NCI-H187 treated with DMSO at 0.1 percent for 48 hours (cell line): ENCODE measurements at places on chromosomes 16 and 17.

- no peak for DNase-seq
Observed at GRCh38 chr17:21742326-21742725, 50.0 kb downstream of the KCNJ18 start.

DNA sequence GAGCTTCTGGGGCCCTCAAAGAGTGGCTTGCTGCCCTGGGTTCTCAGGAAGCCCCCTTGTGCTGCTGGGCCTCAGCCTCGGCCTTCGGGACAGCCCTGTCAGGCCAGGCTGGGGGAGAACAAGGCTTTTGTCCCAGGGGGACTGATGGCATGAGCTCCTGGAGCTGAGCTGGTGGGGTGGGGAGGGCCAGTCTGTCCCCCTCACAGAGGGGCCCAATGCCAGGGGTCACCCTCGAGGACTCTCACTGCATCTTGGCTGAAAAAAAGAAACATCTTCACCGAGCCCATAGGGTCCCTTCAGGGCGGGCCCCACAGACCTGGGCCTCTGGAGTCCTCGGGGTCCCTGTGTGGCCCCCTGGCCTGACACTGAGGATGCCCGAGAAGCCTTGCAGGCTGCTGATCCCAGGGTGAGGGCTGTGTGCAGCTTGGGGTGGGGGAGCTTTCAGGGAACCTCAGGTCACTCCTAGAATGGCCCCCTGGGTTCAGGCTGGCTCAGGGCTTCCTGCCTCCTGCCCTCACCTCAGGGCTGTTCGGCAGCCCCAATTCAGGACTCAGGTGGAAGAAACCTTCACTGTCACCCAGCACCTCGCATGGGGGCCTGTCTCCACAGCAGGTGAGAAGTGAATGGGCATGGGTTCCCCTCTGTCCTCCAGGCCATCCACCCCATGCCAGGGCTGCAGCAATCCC lies 90.5 kb downstream of the TNFRSF13B start:
- no peak for DNase-seq

GRCh38 chr16:72848759-72849664 lies 198.9 kb downstream of the ZFHX3 start:
- DNase-seq: no peak

GRCh38 chr16:19892902-19893301 lies 8.3 kb upstream of the GPRC5B start:
- no peak for DNase-seq

DNA sequence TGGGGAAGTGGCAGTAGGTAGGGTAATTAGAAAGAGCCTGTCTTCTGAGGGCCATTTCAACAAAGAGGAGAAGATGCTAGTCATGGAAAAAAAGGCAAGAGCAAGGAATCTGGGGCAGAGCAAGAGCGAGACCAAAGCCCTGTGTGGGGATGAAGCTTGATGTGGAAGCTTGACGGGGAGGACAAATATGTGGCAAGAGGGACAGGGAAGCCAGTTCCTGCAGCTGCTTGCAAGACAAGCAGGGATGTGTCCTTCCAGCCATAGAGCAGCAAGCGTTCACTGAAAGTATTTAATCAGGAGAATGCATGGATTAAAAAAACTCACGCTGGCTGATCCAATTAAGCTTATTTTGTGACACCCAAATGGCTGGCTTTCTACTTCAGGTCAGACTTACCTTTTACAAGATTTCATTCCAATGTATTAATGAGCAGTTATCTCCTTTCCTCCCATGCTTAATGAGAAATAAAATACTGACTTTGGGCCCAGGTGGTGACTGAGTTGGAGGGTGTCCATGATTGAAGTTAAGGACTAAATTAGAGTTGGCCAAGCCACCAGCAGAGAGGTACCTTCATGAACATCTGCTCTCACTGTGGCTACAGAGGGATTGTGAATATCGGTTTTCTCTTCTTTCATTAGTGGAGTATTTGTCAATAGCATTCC lies 76.8 kb downstream of the ABCA8 start:
- DNase-seq: no peak

DNA sequence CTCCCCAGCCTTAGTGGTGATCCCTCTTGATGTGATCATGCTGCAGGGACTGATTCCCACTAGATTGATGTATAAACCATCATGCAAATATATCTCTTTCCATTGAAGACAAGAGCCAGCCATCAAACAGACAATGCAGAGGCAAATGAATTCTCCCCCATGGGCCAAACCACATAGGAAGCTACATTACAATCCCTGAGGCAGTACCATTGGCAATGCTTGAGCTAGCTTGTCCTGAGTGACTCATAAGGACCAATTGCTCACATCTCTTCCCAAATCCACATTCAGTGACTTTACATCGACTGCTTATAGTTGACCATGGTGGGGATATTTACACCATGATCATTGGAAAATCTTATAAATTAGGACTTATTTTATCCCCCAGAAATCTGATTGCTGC lies 242.2 kb downstream of the SHISA9 start:
- no peak for DNase-seq

GRCh38 chr16:73545755-73546154 lies 497.8 kb upstream of the ZFHX3 start:
- no peak for DNase-seq

- DNase-seq: peak; percentile 88
Observed at GRCh38 chr16:84013787-84014569, 28.6 kb downstream of the SLC38A8 start.

DNA sequence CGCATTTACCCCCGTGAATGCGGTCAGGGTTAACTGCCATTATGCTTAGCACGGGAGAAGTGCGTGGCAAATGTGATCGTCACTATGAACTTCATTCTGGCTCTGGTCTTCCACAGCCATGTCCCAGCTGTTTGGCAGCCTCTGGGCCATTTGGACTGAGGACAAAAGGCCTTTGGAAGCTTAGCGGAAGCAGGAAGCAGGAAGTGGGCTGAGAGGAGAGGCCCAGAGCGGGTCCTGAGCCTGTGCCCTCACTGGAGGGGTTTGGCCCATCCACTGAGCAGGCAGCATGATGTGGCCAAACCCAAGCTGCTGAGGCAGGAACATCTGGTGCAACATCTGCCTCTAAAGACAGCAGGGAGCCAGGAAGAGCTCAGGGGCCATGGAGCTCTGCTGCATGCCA lies 345.9 kb downstream of the C16orf95 start:
- no peak for DNase-seq

GRCh38 chr17:72759301-72759700 lies 333.2 kb downstream of the SLC39A11 start:
- no peak for DNase-seq

GRCh38 chr17:29625037-29625750 lies 2.5 kb upstream of the CORO6 start:
- no peak for DNase-seq

GRCh38 chr17:27905447-27906225 lies 12.5 kb upstream of the LYRM9 start:
- DNase-seq: no peak

GRCh38 chr17:64420143-64420670 lies 28.7 kb upstream of the MILR1 start:
- DNase-seq: peak; percentile 52

DNA sequence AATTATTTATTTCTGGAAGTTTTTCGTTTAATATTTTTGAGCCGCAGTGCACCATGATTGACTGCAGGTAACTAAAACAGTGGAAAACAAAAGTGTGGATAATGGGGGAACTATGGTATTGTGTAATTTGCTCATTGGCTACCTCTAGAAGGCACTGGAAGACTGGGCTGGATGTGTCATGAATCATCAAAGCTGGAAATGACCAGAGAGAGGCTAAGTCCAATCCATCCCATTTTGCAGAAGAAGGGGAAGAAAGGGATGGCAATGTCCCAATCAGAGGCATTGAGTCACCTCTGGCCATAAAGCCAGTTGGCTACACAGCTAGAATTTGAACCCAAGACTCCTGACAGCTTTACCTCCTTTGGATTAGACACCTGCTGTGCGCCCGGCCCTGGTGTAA lies 29.3 kb downstream of the GLP2R start:
- DNase-seq: no peak

DNA sequence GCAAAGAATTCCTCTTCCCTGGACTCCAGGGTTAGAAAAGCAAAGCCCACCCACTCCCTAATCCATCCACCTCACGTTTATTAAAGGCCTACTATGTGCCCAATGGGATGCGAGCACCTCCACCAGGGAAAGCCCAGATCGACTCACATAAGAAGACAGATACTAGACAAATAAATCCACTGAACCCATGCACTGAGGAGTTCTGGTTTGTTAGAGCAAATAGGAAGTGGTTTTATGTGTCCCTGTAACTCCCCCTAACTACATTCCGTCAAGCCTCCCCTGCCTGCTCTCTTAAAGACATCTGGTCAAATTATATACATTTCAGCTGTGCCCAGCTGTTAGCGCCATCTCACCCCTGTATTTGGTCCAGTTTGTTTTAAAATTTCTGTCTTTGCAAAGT lies 218.5 kb upstream of the RPL38 start:
- DNase-seq: no peak

- no peak for DNase-seq
Observed at GRCh38 chr16:62066747-62067146, 30.5 kb upstream of the CDH8 start.

DNA sequence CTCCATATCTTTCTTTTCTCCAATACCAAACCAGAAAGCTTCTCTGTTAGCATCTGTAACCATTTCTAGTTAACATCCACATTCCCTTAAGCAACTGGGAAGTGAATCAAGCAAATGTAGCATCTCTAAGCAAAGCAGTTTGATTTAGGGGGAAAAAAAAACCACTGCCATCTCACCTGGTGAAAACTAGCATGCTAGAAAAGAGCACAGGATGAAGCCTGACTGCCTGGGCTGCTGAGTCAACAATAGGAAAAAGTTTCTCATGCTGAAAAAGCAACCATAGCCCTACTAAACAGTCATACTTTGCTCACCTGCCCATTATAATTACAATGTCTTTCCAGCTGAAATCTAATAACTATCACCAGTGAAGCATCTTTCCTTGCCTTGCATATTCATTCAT lies 139.3 kb downstream of the ANKFN1 start:
- no peak for DNase-seq

DNA sequence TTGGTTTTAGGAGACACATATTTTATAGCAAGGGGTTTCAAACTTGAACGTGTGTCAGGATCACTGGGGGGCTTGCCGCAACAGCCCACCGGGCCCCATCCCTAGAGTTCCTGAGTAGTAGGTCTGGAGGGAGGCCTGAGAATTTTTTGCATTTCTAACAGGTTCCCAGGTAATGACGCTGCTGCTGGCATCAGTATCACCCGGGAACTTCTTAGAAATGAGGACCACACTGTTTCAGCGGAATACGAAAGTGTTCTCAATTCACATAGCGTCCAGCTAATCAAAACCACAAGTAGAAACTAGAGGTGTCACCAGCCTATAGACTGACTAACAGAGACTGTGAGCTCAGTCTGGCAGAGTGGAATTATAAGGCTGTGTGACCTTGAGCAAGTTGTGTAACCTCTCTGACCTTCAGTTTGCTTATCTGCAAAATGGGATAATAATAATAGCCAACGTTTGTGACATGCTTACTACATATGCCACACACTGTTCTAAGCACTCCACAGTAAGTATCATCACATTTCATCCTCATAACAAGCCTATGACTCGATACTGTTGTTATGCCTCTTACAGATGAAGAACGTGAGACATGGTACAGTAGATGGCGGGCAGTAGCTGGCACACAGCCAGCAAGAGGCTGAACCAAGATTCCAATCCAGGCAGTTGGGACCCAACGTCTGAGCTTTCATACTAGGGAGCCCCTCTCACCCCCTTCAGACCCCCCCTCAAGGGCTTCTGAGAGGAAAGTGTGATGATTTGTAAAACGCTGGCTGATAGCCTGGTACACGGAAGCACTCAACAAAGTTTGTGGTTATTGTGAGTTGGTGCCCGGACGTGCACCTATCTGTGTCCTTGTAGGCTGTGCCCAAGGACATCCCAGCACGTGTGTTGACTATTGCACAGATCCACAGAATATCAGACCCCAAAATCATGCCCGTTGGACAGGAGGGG lies 4.6 kb upstream of the ICAM2 start:
- DNase-seq: no peak

DNA sequence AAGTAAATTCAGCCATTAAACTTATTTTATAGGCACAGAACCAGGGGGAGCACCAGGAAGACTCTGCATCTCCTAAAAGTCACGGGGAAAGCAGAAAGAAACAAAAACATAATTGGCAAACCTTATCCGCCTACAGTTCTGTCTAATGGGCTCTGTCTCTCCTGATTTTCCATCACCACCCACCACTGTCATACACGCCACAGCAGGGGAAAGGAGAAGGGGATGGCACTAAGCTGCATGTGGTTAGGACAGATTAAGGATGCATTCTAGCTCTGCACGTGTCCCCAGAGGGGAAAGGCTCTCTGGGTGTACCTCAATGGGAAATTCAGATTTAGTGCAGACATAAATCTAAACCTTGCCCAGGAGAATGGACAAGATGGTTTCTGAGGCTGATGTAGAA lies 359.8 kb downstream of the TMEM114 start:
- DNase-seq: no peak

DNA sequence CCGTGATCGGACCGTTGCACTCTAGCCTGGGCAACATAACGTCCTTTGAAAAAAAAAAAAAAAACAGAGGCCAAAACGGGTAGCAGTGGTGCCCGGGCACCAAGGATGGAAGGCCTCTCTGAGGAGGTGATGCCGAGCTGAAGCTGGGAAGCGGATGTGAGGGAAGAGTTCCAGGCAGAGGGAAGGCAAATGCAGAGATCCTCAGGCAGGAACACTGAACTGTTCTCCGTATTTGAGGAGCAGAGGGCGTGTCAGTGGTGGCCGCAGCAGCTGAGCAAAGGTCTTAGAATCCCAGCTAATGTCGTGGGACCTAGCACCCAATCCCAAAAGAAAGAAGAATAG lies 656 bp upstream of the KCTD13 start:
- DNase-seq: no peak

GRCh38 chr17:36614933-36615332 lies 13.6 kb downstream of the MRM1 start:
- no peak for DNase-seq

DNA sequence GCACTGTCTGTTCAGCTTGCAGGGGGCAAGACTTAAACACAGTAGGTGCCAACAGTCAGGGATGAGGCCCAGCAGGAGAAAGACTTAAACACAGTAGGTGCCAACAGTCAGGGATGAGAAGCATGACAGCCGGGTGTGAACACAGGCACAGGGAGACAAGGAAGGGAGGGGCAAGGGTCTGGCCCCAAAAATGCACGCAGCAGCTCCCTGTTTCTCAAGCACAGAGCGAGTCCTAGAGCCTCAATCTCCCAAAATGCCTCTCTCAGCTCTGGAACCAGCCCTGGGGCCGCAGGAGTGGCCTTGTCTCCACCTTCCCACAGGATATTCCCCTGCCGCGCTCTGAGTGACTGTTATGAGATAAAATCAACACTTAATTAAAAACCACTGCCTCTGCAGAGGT lies 66.4 kb downstream of the DYNLRB2 start:
- no peak for DNase-seq

GRCh38 chr17:54983260-54983659 lies 14.7 kb downstream of the STXBP4 start:
- DNase-seq: no peak

DNA sequence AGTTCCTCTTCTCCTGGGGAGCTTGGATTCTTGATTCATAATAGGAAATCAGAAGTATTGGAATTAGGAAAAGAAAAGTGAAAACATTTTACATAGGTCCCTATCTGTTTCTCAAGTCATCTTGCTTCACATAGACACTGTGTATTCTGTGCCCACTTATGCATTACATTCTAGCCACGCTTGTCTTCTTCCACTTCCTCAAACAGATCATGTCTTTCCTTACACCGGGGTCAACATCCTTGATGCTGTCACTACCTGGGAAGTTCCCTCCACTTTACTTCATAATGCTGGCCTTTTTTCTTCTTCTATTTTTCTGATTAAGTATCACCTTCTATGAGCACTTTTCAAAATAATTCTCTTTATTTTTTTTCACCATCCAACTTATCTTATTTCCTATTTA lies 606.4 kb upstream of the CDH8 start:
- no peak for DNase-seq

GRCh38 chr17:78996781-78997201 lies 12.8 kb downstream of the CANT1 start:
- no peak for DNase-seq

GRCh38 chr16:88968589-88969280 lies 8.3 kb downstream of the CBFA2T3 start:
- DNase-seq: no peak
